ENCODE measurements at places on chromosomes 3 and 15. TPM values are rescaled to one million over a fixed set of nuclear protein-coding genes. Genes with fewer than 3 reads are reported as not detected.

GRCh38 chr3:54856271-54856670, 71.6 kb downstream of the LRTM1 start:
- no peaks in the 10 kb centered on the region for H3K4me1 ChIP-seq
- peaks cover 10% of the 10 kb centered on the region for H3K27me3 ChIP-seq
- no peak overlapping the region for H3K4me3 ChIP-seq
- H3K27ac ChIP-seq, result no peak overlapping the region

- H3K27me3 ChIP-seq, result no peaks in the 10 kb centered on the region
- DNase-seq, result no peak
- no peak overlapping the region for H3K27ac ChIP-seq
- no peak overlapping the region for H3K4me3 ChIP-seq
- H3K4me1 ChIP-seq, result peaks cover 4% of the 10 kb centered on the region
These were observed 73.4 kb downstream of the CCK start for GRCh38 chr3:42192334-42193200.

DNA sequence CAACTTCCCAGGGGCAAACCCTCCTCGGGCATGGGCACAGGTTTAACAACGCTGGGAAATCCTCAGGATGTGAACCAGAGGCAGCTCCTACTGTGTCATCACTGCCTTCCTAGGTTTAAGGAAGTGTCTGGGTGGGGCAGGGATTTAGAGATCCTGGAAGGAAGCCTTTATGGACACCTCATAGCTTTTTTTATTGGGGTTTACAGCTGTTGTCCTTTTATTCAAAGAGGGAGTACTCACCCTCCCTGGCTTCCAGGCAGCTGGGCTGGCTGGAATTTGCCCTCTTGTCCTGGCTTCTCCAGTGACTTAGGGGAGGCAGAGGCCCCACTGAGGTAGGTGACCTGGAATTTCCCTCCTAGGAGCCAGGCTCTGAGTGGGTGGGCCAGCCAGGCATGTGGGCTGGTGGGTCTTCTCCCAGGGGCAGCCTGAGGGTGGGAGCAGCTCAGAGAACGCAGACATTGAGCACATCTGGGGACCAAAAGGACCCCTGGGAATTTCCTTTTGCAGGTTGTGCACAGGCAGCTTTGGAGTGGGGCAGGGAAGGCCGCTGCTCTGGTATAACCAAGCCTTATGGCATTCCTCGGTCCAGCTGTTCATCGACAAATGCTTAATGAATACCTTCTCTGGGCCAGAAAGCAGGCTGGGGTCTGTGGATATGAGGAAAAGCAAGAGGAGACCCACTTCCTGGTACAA, 13.5 kb upstream of the FAM3D start:
- no peak overlapping the region for H3K4me3 ChIP-seq
- no peak for DNase-seq
- H3K27me3 ChIP-seq, result peaks cover 32% of the 10 kb centered on the region
- no peaks in the 10 kb centered on the region for H3K36me3 ChIP-seq
- peaks cover 7% of the 10 kb centered on the region for H3K4me1 ChIP-seq

GRCh38 chr3:108008106-108008505, 82.7 kb downstream of the CD47 start:
- H3K27me3 ChIP-seq, result peaks cover 9% of the 10 kb centered on the region
- H3K4me3 ChIP-seq, result no peak overlapping the region
- H3K36me3 ChIP-seq, result no peaks in the 10 kb centered on the region
- H3K4me1 ChIP-seq, result peaks cover 7% of the 10 kb centered on the region
- no peak overlapping the region for H3K27ac ChIP-seq

DNA sequence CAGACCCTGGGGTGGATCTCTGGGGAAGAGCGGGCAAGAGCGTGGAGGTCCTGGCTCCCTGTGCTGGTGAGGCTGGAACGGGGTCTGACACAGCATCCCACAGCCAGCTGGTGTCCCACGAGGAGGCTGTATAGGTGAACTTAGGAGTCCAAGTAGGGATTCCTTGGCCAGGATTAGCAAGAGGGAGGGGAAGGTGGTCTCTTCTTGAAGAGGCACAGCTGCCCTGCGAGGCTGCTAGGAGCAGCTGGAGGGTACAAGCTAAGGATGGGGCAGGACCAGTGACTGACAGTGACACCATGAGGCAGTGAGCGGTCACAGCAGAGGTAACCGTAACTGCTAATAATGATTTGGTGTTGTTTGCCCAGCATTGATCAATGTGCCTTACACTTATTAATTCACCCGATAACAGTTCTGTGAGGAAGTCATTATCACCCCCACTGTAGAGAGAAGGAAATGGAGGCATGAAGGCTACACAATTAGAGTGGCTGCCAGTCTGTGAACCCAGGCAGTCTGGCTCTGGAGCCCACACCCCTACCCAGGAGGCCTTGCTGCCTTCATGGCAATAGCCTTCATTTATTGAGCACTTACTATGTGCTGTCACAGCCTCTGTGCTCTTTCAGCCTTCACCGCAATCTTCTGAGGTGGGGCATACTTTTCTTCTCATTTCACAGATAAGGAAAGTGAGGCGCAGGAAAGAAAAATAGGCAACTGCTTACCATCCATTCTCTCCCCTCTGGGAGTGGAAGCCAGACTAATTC, 59.4 kb downstream of the TMEM44 start:
- peak; percentile 64 for DNase-seq
- H3K36me3 ChIP-seq, result no peaks in the 10 kb centered on the region
- peaks cover 28% of the 10 kb centered on the region for H3K4me1 ChIP-seq
- peaks cover 22% of the 10 kb centered on the region for H3K27me3 ChIP-seq
- H3K4me3 ChIP-seq, result no peak overlapping the region
- no peak overlapping the region for H3K27ac ChIP-seq

DNA sequence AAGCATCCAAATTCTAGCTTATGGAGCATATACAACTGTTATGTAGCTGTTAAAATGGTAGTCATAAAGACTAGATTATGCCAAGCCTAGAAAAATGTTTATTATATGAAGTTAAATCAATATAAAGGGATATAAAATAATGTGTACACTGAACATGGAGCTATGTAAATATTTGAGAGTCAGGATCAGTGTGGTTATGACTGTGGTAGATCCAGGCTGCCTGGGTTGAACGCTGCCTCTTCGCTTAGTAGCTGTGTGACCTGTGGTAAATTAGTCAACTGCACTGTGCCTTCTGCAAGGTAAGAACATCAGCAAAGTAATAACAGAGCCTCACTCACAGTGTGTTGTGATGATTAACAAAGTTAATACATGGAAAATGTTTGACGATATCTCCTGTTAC, 212.2 kb downstream of the RBMS3 start:
- H3K4me3 ChIP-seq, result no peak overlapping the region
- no peaks in the 10 kb centered on the region for H3K36me3 ChIP-seq
- DNase-seq, result no peak
- H3K4me1 ChIP-seq, result no peaks in the 10 kb centered on the region
- no peaks in the 10 kb centered on the region for H3K27me3 ChIP-seq

DNA sequence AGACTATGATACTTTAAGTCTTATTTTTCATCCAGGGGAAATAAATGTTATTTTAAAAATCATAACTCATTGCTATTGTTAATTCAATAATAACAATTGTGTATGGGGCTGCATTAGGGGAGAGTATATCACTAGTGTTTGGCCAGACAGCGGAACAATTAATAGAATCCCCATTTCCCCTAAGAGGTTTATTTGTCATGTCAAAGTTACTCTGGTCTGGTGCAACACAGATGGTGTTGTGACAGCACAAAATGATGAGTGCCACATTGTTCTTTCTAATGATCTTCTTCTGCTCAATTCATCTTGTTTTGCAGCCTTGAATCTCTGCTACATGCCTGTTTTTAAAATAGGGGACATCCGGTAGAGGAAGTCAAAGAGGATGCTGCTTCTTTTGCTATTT, 351.6 kb downstream of the NSUN3 start:
- no peaks in the 10 kb centered on the region for H3K27me3 ChIP-seq
- no peak for DNase-seq

GRCh38 chr3:11120091-11120805, 34.0 kb upstream of the HRH1 start:
- no peak overlapping the region for H3K27ac ChIP-seq
- peaks cover 17% of the 10 kb centered on the region for H3K27me3 ChIP-seq
- H3K36me3 ChIP-seq, result no peaks in the 10 kb centered on the region
- H3K4me3 ChIP-seq, result no peak overlapping the region
- no peaks in the 10 kb centered on the region for H3K4me1 ChIP-seq
- DNase-seq, result no peak

DNA sequence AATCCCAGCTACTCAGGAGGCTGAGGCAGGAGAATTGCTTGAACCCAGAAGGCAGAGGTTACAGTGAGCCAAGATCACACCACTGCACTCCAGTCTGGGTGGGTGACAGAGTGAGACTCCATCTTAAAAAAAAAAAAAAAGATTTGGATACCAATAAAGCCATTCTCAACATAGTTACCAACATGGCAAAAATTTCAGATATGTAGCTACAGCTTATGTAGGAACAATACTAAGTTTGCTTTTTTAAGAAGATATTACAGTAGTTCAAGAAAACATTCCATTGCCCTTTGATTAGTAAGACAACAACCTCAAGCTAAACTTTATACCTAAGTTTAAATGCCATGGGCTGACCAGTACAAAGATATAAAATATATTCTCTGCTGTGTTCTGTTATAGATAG, 34.4 kb downstream of the ZNF106 start:
- no peak for DNase-seq
- no peaks in the 10 kb centered on the region for H3K27me3 ChIP-seq
- H3K36me3 ChIP-seq, result peaks cover 3% of the 10 kb centered on the region
- no peak overlapping the region for H3K27ac ChIP-seq
- H3K4me3 ChIP-seq, result no peak overlapping the region

- no peak for DNase-seq
- no peak overlapping the region for H3K4me3 ChIP-seq
- no peak overlapping the region for H3K27ac ChIP-seq
- no peaks in the 10 kb centered on the region for H3K4me1 ChIP-seq
These were observed 106.2 kb upstream of the RAP2B start for GRCh38 chr3:153055779-153056178.

DNA sequence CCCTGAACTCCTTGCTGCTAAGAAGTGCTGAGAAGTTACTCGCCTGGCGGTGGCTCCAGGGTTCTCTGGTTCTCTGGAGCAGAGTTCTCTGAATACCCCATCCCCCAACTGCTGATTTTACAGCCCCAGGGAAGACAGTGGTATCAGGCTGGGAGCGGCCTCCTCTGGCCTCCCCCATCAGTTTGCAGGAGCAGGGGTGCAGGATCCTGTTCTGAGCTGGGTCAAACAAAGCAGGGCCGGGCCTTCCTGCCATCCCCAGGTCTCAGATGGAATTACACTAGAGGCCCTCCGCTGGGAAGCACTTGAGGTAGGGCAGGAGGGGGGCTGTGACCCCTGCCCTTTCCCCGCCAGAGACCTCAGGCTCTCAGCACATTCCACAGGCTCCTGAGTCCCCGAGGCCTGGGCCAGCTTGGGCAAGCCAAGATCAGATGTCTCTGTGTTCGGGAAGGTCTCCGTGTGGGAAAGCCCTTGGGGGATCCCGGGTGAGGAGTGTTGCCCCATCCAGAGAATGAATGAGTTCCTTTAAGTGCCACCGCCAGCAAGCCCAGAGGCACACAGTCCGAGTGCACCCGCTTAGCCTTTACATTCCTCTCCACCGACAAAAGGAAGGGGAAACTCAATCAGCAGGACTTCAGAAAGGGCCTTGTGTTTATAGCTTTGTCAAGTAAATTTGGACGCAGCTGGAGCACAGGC, 149.9 kb downstream of the LRRK1 start:
- H3K4me1 ChIP-seq, result peaks cover 11% of the 10 kb centered on the region
- peaks cover 1% of the 10 kb centered on the region for H3K27me3 ChIP-seq
- no peak for DNase-seq
- H3K27ac ChIP-seq, result no peak overlapping the region
- H3K4me3 ChIP-seq, result no peak overlapping the region

GRCh38 chr3:13207975-13208705, 134.9 kb upstream of the IQSEC1 start:
- H3K27ac ChIP-seq, result no peak overlapping the region
- H3K36me3 ChIP-seq, result no peaks in the 10 kb centered on the region
- H3K4me3 ChIP-seq, result no peak overlapping the region
- H3K27me3 ChIP-seq, result peaks cover 37% of the 10 kb centered on the region
- no peaks in the 10 kb centered on the region for H3K4me1 ChIP-seq

- H3K27ac ChIP-seq, result no peak overlapping the region
- no peaks in the 10 kb centered on the region for H3K4me1 ChIP-seq
- no peak for DNase-seq
These were observed 17.9 kb upstream of the FAN1 start for GRCh38 chr15:30885814-30886213.

- H3K27me3 ChIP-seq, result no peaks in the 10 kb centered on the region
- DNase-seq, result no peak
- no peaks in the 10 kb centered on the region for H3K36me3 ChIP-seq
- no peak overlapping the region for H3K4me3 ChIP-seq
- no peaks in the 10 kb centered on the region for H3K4me1 ChIP-seq
- H3K27ac ChIP-seq, result no peak overlapping the region
These were observed 121.2 kb upstream of the CTDSPL start for GRCh38 chr3:37740471-37740870.

DNA sequence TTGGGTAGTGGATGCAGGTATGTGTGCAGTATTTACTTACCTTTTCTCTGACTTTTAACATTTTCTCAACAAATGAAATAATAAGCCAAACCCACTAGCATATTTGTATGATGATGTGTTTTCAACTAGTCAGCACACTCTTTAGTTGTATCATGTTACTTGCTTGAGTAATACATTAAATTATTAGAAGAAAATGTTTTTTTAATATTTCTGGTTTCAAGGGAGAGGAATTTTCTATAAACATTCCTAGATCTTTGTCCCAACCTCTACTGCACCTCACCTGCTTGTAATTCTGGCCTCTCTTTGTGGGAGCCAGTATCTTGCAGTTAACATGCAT, 161.8 kb upstream of the CBLB start:
- no peaks in the 10 kb centered on the region for H3K27me3 ChIP-seq
- peaks cover 2% of the 10 kb centered on the region for H3K36me3 ChIP-seq
- DNase-seq, result no peak
- H3K27ac ChIP-seq, result no peak overlapping the region
- H3K4me3 ChIP-seq, result no peak overlapping the region

GRCh38 chr3:160224811-160225175, 429 bp upstream of the C3orf80 start:
- H3K4me3 ChIP-seq, result peak overlapping the region; percentile 53
- peaks cover 50% of the 10 kb centered on the region for H3K27me3 ChIP-seq
- no peak overlapping the region for H3K27ac ChIP-seq
- peaks cover 14% of the 10 kb centered on the region for H3K4me1 ChIP-seq

DNA sequence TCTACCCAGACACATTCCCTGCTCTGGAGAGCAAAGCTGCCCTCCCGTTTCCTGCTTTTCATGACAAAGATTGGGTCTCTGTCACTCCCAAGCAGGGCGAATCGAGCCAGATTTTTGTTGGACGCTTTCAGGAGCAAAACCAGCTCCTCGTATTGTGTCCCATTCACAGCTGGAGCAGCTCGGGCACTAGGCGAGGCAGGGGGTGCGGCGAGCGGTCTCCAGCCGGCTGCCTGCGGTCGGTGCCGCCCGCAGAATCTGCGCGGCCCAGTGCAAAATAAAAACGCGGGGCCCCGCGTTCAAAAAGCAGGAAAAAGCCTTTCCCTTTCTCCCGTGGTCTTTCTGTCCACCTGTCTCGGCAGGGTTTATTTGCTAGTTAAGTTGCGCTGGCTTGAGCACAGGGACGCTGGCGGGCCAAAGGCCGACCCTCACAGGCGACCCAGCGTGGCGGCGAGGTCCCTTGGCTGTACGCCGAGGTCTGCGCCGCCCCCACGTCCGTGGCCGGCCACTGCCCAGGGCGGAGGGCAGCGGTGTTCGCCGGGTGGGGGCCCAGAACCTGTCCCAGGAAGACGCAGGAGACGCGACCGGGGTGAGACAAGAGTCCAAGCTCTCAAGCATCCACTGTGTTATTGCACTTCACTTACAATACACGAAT, 71.2 kb downstream of the CYP19A1 start:
- no peak for DNase-seq
- H3K36me3 ChIP-seq, result no peaks in the 10 kb centered on the region
- no peak overlapping the region for H3K27ac ChIP-seq
- H3K4me3 ChIP-seq, result no peak overlapping the region

FAM81A gene
- total RNA-seq, result not detected

GANC gene
- total RNA-seq, result 23.5 TPM

SLC22A14 gene
- total RNA-seq, result not detected

BCL2A1 gene
- total RNA-seq, result 111 TPM

ENTPD3 gene
- not detected for total RNA-seq

TMCO5A gene
- total RNA-seq, result not detected

ARPP21 gene
- total RNA-seq, result not detected

MEX3B gene
- total RNA-seq, result 0.82 TPM

Data from activated CD4-positive, alpha-beta memory T cell treated with anti-CD3 and anti-CD28 coated beads for 36 hours (primary cell).